ENCODE measurements at places on chromosomes 6 and 20. TPM values are rescaled to one million over a fixed set of nuclear protein-coding genes. Genes with fewer than 3 reads are reported as not detected.

The PCK1 gene
- total RNA-seq = 0.56 TPM

The RHAG gene
- total RNA-seq = 0.32 TPM

The PTCRA gene
- 0.24 TPM for total RNA-seq

- no peak for DNase-seq
- H3K27ac ChIP-seq = no peak overlapping the region
- H3K27me3 ChIP-seq = no peaks in the 10 kb centered on the region
- peaks cover 40% of the 10 kb centered on the region for H3K36me3 ChIP-seq
These were observed 37.2 kb downstream of the HM13 start for GRCh38 chr20:31551163-31552081.

DNA sequence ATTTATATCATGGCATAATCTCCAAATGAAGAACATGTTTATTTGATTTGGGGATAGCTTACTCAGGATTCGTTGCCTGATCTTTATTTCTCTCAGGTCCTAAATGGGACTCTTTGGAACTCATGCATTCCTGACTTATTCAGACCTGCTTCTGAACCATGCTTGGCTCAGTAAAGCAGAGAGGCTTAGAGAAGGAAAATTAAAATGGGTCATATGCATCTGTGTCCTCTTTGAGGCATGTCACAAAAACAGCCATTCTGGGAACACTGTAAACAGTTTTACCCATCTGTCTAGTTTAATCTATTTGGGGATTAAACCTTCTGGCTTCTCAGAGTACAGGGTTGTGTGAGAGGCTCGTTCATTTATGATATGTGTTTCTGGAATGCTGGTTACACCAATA is 1017.3 kb downstream of the KIF16B start:
- H3K4me1 ChIP-seq = no peaks in the 10 kb centered on the region
- H3K4me3 ChIP-seq = no peak overlapping the region
- no peak for DNase-seq
- no peak overlapping the region for H3K27ac ChIP-seq

Data from GM12878 (cell line).